MCF 10A (cell line): ENCODE measurements at places on chromosomes 16 and 17. TPM values are rescaled to one million over a fixed set of nuclear protein-coding genes. Genes with fewer than 3 reads are reported as not detected.

Gene MAPK8IP3
- total RNA-seq: 77.4 and 86.6 TPM in 2 replicates

Gene C16orf96
- total RNA-seq: not detected in 2 replicates

Gene CCDC154
- total RNA-seq: 0.28 and 1.2 TPM in 2 replicates

Gene CACNG3
- total RNA-seq: not detected in 2 replicates

Gene KRT32
- total RNA-seq: not detected in 2 replicates

Gene GAST
- total RNA-seq: not detected in 2 replicates

Gene CDH16
- total RNA-seq: 0.25 TPM in 1 of 2 replicates, not detected in the other

Gene DNAAF1
- total RNA-seq: not detected in 2 replicates

Gene CHTF8
- total RNA-seq: 107 and 113 TPM in 2 replicates

Gene CD79B
- total RNA-seq: not detected in 2 replicates
